NK-92 treated with Interleukin-12 subunit alpha and Interleukin-12 subunit beta, amount 100 ng/mL, for 24 hours (cell line): ENCODE measurements at places on chromosomes 7 and 10.

DNA sequence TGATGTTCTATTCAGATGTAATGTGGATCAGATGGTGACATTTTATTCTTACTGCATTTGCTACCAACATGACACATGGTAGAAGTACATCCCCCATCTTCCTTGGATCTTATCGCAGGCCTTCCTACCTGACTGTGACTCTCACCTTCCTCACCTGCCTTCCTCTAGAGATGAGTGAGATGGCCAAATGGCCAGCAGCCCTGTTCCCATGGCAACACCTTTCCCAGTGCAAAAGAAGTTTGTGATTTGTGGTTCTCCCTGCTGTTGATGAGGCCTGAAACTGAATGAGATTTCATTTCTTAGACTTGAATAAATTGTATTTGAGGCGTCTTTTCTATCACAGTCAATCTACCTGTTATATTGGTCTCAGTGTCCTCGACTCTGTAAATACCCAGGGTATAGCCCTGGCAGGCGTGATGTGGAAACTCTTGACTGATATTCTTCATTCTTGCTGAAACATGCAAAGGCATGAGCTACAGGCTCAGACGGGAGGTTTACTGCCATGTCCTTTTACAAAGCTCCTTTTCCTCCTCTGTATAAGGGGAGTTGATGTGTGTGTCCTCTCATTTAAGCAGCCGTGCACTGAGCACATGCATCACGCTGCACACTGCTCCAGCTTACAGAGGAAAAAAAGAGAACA lies 440.7 kb upstream of the AKR1E2 start:
- no peak for DNase-seq

DNA sequence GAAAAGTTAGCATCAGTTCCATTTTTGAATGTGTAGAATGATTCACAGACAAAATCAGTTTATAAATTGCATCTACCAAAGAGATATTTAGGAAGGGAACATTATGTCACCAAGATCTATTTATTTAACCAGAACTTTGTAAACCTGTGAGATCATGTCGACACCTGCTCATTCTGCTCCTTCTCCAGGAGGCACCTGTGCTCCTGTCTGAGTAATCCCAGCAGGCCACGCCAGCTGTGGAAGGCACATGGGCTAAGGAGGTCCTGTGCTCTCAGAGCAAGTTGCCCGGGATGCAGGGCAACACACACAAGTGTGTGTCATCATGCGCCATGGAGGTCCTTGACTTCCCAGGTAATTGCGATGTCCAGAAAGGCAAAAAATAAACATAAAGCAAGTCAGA lies 45.5 kb upstream of the ADARB2 start:
- DNase-seq, result no peak

- DNase-seq, result no peak
Observed at GRCh38 chr10:126104767-126105166, 208.4 kb downstream of the FANK1 start.

DNA sequence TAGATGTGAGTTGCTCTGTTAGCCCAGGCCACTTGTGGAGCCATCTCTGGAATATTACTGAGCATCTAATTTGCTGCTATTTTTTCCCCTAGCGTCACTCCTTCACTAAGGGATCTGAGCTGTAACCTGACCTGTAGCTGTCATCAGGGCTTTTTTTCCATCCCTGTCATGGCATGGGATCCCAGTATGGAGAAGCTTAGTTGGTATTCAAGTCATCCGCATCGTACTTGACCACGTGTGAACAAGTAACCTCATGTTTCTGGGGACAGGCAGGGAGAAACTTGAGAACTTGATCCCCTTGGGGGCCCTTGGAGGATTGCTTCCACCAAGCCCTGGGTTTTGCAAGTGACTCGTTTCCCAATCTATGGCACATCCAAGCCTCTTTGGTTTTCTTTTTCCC lies 474.4 kb upstream of the GALNT17 start:
- no peak for DNase-seq

DNA sequence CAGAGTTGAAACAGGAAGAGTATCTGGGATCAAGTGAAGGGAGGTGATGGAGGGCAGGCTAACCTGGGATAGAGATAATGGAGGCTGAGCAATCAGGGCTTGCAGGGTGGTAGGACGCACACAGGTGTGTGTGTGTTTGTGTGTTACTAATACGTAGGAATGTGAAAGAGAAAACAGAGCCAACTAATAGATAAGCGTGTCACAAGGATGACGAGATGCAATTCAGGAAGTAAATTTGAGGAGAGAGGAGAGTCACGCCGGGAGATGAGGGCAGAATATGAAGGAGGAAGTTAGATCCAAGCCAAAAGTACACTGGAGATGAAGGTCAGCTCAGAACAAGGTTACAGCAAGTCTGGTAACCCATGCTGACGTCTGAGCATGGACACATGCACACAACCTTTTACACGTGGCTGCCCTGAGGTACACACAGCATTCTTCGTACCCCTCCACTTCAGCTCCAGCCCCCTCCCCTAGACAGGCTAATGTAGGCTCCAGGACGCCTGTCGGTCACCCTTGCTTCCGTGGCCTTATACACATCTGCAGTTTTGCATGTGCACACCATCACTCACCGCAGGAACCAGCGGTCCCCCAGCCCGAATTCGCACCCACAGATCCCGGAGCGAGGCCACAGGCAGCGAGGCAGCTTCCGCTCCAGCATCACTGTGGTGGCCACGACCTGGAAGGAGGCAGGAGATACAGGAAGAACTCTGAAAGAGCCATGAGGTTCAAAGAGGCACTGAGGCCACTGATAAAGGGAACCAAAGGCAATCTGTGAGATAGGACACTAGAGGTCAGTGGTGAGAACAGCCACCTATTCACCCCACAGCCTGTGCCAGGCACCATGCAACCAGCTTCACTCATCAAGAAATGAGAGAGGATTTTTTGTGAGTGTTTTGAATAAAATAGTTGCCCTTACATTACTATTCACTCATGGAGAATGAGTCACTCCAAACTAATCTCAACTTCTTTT lies 23.7 kb upstream of the TRPV6 start:
- DNase-seq, result no peak

GRCh38 chr7:2953588-2954407 lies 89.9 kb downstream of the CARD11 start:
- DNase-seq, result no peak

- no peak for DNase-seq
Observed at GRCh38 chr7:72403458-72404076, 8.6 kb downstream of the CALN1 start.

- no peak for DNase-seq
Observed at GRCh38 chr10:65910209-65910608, 1015.6 kb upstream of the LRRTM3 start.

- DNase-seq, result no peak
Observed at GRCh38 chr7:93382362-93382761, 150.2 kb downstream of the VPS50 start.

- no peak for DNase-seq
Observed at GRCh38 chr7:8303904-8304528, 42.0 kb upstream of the ICA1 start.

GRCh38 chr10:3720228-3721019 lies 64.6 kb downstream of the KLF6 start:
- peak; percentile 56 for DNase-seq

GRCh38 chr10:132933308-132934042 lies 8.9 kb downstream of the CFAP46 start:
- DNase-seq, result no peak

DNA sequence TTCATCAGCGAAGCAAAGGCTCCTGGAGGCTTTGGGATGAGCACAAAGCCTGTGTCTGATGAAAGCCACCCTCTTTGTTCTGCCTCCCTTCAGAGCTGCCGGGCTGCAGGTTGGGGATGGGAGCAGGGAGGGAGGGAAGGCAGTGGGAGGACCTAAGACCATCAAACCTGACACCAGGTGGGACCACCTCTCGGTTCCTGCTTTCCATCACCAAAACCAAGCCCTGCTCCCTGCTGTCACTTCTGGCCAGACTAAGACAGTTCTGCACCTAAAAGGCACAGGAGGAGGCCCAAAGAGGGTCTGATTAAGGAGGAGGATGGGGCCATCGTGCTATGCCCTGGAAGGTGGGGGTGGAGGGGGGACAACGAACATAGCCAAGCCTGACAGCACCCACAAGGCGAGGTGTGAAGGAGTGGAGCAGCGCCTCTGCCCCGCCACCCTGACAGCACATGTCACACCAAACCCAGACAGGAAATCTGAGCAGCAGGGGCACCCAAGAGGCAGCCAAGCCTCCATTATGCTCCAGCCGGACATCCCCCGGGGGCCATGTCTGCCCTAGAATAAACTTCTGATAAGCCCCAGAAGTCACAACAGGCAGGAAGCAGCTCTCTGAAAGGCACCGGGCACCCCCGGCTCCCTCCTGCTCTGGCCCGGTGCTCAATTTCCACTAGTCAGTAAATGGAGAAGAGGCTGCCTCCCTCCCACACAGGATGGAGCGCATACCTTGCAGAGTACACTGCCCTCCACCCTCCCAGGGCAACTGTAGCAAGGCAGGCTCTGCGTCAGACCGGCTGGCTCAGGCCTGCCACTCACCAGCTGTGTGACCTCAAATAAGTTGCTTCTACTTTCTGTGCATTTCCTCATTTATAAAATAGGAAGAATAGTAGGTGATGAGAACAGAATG lies 48.9 kb downstream of the DLG5 start:
- peak; percentile 81 for DNase-seq

DNA sequence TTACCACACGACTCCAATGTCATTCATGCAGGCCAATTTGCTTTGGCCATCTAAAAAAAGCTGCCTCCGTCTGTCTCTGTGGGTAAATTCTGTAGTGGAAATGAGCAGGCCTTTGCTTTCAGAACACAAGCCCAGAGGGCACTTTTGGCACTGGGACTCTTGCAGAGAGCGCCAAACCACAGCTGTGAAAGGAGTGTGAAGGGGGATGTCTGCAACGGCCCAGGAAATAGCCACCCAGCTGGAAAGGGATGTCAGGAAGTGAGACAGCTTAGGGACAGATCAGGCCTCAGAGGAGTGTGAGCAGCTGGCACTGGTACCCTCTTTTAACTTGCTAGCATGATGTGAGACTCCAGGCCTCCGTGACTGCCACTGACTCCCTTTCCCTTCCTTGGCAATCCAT lies 152.4 kb downstream of the DKK1 start:
- DNase-seq, result no peak

DNA sequence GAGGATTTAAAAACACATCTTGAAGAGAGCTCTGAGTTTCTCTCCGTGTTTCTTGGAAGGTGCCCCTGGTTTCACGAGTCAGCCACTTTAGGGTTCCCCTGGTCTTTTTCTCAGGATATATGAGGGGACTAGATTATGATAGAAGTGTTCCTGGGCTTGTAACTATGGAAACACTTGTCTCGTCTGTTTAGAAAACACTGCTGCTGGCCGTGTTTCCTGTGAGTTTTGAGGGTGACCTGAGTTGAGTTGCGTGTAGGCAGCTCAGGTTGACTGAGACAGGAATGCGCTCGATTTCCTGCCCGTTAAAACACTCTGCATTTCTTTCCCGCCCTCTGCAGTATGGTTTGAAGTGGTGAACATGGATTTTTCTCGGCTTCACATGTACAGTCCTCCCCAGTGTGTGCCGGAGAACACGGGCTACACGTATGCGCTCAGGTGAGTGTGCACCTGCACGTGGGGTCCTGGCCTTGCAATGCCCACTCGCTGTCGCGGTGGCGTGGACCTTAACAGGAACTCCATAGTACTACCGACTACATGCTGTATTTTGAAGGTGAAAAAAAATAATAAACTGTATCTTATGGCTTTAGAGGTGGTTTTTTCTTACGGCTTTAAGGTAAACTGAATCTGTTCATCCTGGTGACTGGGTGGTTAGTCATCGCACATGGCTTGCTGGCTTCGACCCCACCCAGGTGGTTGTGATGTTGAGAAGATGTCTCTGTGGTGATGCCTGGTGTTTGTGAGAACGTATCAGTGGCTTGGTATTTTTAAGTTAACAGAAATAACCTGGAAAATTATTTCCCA lies at the start of gene SUN1:
SUN1 (plus strand) TSS at position 310 of the 801 bp plus-strand sequence; CDS start at position 359, 49 bp downstream.
- no peak for DNase-seq

DNA sequence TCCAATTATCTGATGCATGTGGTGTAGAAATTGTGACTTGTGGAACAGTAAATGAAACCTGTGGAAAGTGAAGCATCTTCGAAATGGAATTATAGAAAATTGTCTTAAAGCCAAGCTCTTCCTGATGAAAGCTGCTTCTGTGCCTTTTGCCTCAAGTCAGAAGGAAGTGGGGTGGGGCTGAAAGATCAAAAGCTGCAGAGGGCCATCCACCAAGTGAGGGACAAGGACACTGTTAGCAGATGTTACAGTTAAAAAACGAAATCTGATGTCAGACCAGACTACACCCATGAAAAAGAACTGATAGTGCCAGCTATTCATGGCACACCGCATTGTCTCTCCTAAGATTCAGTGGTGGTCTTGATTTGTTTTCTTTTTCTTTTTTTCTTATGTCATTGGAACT lies 23.8 kb upstream of the WASL start:
- no peak for DNase-seq

- no peak for DNase-seq
Observed at GRCh38 chr7:96921771-96922170, 83.6 kb upstream of the DLX6 start.

- no peak for DNase-seq
Observed at GRCh38 chr7:113122744-113123143, 4.4 kb upstream of the SMIM30 start.

GRCh38 chr7:37322831-37323230 lies 125.8 kb downstream of the ELMO1 start:
- no peak for DNase-seq

DNA sequence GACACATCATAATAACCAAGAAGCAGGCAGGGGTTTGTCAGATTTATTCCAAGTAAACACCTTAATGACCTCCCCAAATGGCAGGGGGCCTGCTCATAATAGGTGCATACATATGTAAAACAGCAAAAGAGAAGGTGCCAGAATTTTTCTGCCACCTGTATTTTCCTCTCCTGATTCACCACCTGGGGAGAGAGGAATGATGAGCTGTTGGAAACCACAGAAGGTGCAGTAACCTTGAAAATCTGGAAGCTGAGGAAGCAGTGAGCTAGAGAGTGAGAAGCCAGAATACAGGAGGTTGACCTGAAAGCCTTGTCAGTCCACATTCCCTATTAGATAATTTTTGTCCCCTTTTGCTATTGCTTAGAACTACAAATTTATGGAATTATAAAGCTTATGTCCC lies 46.2 kb upstream of the PDE1C start:
- DNase-seq, result no peak

DNA sequence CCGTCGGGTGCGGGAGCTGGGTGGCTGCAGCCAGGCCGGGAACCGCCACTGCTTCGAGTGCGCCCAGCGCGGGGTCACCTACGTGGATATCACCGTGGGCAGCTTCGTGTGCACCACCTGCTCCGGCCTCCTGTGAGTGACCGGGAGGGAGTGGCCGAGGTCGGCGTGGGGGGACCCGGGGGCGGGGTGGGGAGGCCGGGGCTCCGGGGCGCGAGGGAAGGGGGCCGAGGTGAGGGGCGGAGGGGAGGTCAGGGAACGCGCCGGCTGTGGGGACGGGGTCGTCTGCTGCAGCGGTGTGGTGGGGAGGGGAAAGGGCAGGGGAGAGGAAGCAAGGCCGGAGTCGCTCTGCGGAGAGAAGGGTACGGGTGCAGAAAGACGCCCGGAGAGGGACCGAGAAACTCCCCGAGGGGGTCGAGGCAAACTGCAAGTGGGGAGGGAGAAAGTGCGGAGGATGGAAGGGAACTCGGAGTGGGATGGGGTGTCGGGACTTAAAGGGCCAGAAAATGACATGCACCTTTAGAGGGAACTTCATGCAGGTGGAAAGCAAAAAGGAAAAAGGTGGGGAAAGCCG lies 518 bp downstream of the AGFG2 start:
- peak; percentile 54 for DNase-seq

- DNase-seq, result no peak
Observed at GRCh38 chr7:33601101-33601500, 304.2 kb upstream of the BMPER start.

GRCh38 chr7:55484834-55485233 lies 87.5 kb downstream of the VOPP1 start:
- DNase-seq, result no peak

- DNase-seq, result no peak
Observed at GRCh38 chr7:16587790-16588189, 57.8 kb downstream of the ANKMY2 start.
